Central memory CD8-positive, alpha-beta T cell (primary cell): ENCODE measurements at places on chromosomes 6 and 20.

DNA sequence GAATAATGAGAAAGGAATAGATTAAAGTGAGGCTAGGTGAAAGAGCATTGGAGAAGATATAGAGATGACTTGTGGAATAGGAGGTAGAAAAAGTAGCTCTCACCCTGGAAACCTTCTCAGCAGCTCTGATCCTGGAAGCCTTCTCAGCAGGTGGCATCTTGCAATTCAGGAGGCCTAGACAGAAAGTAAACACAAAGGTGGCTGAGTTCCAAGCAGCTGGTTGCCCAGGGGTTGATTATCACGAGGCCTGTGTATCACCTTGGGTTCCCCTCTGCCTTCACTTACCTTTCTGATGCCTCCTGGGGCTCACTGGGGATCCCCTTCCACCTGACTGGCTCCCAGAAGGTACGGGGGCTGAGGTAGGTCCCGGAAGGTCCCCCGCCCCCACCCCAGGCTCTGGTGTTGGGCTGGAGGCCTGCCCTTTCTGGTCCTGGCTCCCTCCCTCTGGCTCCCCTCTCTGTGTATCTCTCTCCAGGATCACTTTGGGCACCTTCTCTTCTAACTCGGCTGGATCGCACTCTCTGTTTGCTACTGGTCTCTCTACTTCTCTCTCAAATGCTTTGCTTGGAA is 9.7 kb downstream of the MDC1 start:
- no peak for DNase-seq

GRCh38 chr20:21548390-21549035 is 34.6 kb upstream of the NKX2-2 start:
- peak; percentile 11 for DNase-seq

DNA sequence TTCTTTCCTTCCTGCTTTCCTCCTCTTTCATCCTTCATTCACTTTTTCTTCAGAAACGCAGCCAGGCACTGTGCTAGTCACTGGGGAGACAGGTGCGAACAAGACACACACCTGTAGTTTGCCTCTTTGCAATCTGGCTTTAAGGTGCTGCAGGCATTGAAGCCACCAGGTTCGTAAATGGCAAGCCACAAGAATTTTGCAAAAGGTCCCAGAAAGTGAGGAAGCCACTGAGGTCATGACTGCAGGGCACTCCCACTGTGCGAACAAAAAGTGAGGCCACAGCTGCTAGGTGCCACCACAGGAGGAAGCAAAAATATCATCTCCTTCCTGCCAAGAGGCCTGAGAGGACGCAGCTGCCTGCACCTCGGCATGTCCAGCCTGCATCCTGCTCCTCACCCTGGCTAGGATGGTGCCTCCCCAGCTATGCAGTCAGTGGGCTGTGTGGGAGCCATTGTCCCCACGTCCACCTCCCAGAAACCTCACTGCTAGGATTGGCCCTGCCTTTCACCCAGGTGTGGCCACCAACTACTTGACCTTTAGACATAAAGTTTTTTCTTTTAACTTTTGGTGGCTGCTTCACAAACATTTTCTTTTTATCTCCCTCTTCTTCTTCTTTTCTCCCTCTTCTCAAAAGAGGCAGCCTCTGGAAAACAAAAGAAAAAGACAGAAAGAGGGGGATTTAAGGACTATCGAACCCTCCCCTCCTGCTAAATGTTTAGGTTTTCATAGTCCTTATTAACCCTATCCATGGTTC is 230.8 kb downstream of the BCAS1 start:
- DNase-seq = peak; percentile 76

DNA sequence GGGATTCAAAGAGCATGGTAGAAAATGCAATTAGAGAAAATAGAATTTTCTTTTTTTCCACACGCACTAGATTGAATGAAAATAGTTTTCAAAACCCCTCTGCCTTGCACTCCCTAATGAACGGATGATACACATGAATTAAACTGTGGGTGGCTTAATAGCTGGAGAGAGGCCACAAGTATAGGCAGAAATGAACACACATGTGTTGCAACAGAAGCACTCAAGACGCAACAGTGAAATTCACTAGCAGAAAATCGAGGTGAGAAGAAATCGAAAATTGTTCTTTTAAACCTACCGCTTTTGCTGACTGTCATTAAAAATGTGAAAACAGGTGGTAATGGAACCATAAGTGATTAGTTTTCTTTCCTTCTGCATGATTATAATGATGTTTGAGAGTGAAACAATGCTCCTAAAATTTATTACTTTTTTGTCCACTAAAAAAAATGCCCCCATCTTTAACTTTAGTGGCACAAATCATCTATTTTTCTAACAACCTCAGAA is 80.1 kb upstream of the SHLD1 start:
- DNase-seq = no peak

DNA sequence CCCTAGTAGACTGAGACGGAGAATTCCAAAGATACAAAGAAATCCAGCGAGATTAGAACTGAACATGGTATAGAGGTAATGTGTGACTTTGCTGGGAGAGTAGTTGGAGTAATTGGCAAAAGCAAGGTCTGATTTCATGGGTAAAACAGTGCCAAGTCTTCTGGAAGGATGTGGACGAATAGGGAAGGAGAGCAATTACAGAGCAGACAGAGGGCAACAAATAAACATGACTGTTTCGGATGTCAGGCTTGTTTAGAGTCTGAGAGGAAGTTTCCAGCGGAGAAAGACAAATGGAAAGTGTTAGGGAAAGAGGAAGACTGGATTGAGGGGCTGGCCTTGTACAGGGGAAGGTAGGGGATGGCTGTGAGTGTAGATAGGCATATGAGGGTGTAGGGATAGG is 282.2 kb upstream of the PRND start:
- DNase-seq = no peak

DNA sequence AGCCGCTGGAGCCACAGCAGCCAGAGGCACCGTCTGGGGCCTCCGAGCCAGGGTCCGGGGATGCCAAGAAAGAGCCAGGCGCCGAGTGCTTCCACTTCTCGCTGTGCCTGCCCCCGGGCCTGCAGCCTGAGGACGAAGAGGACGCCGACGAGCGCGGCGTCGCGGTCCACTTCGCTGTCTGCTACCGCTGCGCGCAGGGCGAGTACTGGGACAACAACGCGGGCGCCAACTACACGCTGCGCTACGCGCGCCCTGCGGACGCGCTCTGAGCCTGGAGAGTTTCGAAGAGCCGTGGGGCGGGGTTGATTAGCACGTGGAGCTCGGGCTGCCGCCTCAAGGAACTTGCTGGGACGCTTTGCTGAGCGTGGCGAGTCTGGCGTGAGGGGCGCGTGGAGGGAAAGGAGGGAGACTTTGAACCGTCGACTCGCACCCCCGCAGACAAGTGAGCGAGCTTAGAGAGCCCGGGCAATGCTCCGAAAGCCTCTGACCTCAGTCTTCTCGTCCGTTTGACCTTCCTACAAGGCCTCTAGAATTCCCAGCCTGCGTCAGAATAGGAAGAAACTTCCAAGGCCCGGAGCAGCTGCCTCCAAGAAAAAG is 1.3 kb downstream of the PPP1R3G start:
- no peak for DNase-seq

GRCh38 chr20:46148313-46149208 is 30.4 kb downstream of the CD40 start:
- no peak for DNase-seq

DNA sequence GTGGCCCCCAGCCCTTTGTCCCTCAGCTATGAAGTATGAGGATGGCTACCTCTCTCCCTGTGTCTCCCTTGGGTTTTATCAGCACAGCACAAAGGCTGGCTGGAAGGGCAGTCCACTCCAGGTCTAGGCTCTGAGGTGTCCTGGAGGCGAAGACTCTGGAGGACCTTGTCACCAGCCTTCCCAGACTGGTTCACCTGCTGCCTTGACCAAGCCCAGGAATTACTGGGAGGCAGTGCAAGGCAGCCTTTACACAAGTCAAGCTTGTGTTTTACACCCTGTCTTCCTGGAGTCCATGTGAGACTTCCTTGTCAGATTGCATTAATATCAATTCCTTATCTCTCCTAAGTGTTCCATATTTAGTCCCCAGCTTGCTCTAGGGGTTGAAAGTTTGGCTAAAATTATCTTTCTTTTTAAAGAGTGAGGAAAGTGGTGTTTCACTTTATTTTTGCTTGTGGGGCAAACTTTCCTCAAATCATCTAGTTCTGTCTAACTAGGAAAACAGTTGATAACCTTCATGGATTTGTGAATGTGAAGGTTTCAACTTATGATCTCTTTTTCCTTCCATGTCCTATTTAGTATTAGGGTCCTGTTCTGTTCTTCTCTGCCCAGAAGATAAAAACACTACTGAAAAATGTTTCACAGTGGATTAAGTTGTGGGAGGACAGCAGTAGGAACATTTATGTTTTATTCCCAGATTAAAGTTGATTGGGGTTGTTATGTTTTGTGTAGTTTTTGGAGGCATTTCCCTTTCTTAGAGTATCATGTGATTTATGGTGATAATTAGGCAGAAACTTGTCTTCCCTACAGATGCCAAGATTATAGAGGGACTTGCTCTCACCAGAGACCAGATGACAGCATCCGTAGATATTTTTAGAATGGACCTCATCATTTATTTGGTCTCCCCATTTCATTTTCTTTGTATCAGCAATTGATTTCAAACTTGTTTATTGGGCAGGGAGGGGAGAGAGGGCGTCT is 114.8 kb downstream of the FOXO3 start:
- DNase-seq = no peak

DNA sequence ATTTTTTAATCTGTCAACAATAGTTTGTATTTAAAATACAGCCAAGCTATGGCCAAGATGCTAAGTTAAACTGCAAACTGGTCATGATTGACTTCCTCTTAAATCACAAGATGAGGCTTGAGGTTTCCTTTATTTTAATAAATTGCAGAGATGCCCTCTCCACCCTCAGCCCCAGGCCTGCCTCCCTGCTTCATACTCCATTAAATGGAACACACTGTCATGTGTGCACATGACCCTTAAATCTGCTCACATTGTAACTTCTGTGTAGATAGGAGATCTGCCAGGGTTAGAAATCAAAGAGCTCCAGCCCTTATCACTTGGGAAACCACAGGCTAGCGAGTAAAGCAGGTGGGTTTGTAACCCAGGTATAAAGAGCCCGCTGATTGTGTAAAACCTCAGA is 20.8 kb downstream of the DUSP22 start:
- no peak for DNase-seq
